ENCODE measurements at places on chromosomes 7 and 10.

- no peak overlapping the region for H3K27ac ChIP-seq
- H3K36me3 ChIP-seq, result peaks cover 58% of the 10 kb centered on the region
- no peak overlapping the region for H3K4me3 ChIP-seq
- no peaks in the 10 kb centered on the region for H3K4me1 ChIP-seq
- no peaks in the 10 kb centered on the region for H3K27me3 ChIP-seq
Measured at GRCh38 chr10:119928411-119928810, 35.9 kb downstream of the SEC23IP start.

- H3K36me3 ChIP-seq, result no peaks in the 10 kb centered on the region
- no peaks in the 10 kb centered on the region for H3K27me3 ChIP-seq
- H3K4me1 ChIP-seq, result peaks cover 11% of the 10 kb centered on the region
- H3K27ac ChIP-seq, result no peak overlapping the region
- H3K4me3 ChIP-seq, result no peak overlapping the region
Measured at GRCh38 chr7:116577320-116577871, 52.6 kb downstream of the CAV1 start.

DNA sequence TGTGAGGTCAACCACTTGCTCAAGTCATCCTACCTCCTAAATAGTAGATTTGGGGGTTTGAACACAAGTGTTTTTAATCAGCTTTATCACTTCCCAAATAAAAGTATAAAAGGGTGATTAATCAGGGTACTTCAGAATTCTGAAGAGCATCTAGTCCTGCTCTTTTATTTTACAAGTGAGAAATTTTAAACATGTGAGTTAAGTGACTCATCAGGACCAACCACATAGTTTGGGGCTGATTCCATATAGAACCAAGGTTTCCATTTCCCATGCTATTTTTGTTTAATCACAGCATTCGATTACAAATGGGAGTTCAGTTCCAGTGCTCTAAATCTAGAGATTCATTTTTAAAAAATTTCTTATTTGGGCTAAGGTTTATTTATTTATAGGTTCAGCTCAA lies 113.4 kb downstream of the GPR158 start:
- H3K4me3 ChIP-seq, result no peak overlapping the region
- no peaks in the 10 kb centered on the region for H3K36me3 ChIP-seq
- no peak for DNase-seq

- no peak overlapping the region for H3K27ac ChIP-seq
- no peak for DNase-seq
- no peaks in the 10 kb centered on the region for H3K4me1 ChIP-seq
- H3K36me3 ChIP-seq, result peaks cover 83% of the 10 kb centered on the region
- H3K4me3 ChIP-seq, result no peak overlapping the region
Measured at GRCh38 chr7:30613366-30614325, 19.0 kb downstream of the GARS1 start.

- no peaks in the 10 kb centered on the region for H3K27me3 ChIP-seq
- H3K4me1 ChIP-seq, result no peaks in the 10 kb centered on the region
- H3K4me3 ChIP-seq, result no peak overlapping the region
- H3K36me3 ChIP-seq, result no peaks in the 10 kb centered on the region
- H3K27ac ChIP-seq, result no peak overlapping the region
- DNase-seq, result no peak
Measured at GRCh38 chr7:135334830-135335543, 101.3 kb downstream of the STRA8 start.
